ENCODE measurements at places on chromosomes 11 and 22.

DNA sequence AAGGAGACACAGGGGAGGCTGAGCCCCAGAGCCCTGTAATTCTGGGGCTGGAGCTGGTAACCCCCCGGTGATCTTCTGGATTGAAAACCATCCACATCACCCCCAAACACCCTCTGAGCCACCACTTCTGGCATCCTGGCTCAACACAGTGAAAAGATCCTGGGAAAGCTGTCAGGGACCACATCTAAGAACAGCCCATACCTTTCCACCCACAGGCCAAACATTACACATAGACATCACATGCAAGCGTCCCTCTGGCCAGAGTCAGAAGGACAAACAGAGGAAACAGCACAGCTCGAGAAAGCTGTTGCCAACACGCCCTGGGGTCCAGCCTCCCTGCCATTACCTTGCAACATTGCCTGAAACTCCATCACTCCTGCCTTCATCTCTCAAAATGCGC lies 469.5 kb downstream of the SOX6 start:
- no peak for DNase-seq

DNA sequence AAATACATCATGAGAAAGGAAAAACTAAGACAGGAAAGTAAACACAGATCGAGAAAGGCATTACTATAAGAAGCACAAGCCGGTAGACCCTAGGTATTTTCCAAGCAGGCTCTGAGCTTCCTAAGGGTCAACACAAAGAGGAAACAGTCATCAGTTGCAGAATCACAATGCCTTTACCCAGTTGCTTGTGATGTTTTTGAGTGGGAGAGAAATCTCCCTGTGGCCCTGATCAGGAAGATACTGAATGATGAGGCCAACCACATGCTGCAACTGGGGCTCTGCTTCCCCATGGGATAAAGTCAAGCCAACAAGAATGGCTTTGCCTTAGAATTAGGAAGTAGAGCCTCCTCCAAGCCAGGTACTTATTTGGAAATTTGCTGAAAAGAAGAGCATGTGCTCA lies 132.6 kb downstream of the MICAL2 start:
- no peak for DNase-seq

DNA sequence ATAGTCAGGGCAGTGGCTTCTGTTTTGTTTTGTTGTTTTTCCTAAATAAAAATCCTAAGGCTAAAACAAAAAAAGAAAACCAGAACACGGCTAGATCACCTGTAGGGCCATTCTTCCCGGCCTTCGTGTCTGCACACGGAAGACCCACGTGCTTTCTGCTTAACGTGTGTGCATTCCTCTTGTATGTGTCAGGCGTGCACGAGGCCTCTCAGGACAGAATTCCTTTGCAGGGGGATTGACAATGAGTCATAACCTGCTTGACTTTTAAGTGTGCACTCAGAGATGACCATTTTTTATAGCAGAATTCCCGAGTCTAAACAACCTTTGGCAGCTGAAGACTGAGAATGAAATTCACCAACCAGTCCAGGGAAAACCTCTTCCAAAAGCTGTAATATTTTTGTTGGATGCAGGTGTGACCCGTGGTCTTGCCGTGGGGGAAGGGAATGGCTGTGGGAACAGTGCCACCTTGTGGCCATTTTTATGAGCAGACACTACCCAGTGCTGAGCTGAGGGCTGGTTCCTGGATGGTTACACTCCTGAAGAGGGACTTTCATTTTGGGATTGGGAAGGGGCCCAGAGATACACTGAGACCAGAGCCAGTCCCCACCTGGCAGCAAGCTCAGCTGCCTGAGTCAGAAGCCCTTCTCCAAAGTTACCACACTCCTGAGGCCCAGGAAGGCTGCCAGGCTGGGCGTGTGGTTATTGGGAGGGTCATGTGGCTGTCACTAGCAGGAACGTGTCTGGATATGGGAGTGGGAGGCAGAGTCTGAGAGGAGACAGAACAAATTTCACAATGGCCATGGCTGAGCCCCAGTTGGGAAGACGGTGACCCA lies 35.7 kb upstream of the DKK3 start:
- peak; percentile 92 for DNase-seq

DNA sequence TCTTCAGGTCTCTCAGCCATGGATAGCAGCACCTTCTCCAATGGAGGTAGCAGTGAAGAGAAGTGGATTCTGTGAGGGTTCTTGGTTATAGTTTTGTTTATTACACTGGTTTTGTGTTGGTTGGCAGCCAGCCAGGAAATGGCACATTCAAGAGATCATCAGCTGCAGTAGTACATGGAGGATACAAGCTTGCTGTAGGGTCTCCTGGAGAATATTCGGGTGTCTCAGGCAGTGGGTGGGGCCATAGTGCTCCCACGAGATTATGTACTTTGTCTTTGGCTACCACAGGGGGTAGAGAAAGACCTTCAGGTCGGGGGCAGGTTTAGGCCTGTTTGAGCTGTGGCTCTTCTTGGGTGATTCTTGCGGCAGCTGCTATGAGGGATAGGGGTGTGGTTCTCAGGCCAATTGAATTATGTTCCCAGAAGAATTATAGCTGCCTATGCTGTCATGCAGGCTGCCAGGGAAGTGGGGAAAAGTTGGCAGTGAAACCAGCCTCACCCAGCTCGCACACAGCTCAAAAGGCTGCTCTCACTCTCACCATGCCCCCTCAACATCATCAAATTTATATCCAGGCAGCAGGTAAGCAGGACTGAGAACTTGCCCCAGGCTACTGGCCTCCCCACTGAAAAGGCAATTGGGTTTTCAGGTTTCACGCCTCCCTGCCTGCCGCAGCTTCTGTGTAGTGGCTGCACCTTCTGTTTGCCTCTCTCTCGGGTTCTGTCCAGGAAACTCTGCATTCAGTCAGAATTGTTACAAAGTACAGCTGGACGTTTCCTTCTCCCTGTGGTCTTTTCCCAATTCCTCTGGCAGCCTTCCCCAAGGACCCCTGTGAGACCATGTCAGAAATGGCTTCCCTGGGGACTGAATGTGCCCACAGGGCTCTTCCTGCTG lies 435.5 kb downstream of the LUZP2 start:
- no peak for DNase-seq

- DNase-seq = no peak
Measured at GRCh38 chr11:61134801-61135257, 26.4 kb downstream of the VPS37C start.

DNA sequence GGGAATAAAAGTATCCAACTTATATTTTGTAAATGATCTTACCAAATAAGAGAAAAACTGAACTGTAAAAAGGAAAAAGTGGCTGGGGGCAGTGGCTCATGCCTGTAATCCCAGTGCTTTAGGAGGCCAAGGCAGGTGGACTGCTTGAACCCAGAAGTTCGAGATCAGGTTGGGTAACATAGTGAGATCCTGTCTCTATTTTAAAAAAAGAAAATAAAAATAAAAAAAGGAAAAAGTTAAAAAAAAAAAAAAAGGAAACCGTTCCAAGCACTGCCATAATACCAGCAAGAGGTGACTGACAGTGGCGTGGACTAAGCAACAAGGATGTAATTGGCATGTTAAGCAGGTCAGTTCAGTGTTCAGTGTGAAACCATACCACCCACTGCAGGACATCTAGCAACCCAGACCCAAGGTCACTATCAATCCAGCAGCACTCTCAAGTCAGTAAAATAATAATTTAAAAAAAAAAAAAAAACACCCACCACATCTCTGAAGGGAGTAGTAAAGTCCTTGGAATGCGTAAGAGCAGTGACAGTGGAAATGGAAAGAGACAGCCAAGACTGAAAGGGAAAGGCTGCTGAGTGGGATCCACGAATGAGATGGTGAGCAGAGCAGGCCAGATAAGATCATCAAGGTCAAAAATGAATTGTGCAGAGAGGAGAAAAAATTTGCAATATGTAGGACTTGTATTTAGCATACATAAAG lies 43.6 kb downstream of the MAPK1 start:
- DNase-seq = no peak

GRCh38 chr11:60765355-60765754 lies 8.7 kb downstream of the MS4A15 start:
- no peak for DNase-seq

- DNase-seq = no peak
Measured at GRCh38 chr11:128789497-128790150, 77.5 kb downstream of the KCNJ1 start.

DNA sequence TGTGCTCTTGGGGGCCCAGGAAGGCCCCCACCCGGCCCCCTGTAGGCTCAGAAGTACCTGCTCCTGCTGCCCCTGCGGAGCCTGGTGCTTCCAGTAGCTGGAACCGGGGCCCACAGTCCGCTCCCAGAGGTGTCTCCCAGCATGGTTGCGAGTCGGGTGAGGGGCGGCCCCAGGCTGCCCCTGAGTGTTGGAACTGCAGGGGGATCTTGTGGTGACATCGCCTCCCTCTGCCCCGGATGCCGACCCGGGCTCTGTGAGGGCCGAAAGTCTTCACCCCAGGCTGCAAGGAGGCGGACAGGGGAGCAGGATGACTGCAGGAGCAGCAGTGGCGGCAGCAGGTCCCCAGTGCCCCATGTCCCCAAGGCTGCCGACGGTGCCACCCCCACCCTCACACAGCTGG lies 9.5 kb upstream of the PKP3 start:
- DNase-seq = no peak

- no peak for DNase-seq
Measured at GRCh38 chr22:19970479-19971275, 29.1 kb upstream of the TXNRD2 start.

GRCh38 chr22:41526830-41527799 lies 17.2 kb downstream of the POLR3H start:
- no peak for DNase-seq

- no peak for DNase-seq
Measured at GRCh38 chr11:574632-575312, 1.5 kb upstream of the PHRF1 start.

GRCh38 chr11:71843858-71844257 lies 10.9 kb downstream of the DEFB108B start:
- no peak for DNase-seq

DNA sequence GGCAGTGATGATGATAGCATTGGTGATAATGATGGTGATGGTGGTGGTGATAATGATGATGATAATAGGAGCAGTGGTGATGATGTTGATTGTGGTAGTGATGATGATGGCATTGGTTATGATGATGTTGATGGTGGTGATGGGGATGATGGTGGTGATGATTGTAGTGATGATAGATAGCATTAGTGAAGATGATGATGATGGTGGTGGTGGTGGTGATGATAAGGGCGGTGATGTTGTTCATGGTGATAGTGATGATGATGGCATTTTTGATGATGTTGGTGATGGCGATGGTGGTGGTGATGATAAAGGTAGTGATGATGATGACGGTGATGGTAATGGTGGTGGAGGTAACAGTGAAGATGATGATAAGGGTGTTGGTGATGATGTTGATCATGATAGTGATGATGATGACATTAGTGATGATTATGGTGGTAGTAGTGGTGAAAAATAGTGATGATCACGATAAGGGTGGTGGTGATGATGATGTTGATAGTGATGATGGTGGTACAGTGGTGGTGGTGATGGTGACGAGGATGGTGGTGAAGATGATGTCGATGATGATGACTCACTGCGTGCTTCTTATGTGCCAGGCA lies 93.0 kb downstream of the MPPED1 start:
- DNase-seq = no peak

DNA sequence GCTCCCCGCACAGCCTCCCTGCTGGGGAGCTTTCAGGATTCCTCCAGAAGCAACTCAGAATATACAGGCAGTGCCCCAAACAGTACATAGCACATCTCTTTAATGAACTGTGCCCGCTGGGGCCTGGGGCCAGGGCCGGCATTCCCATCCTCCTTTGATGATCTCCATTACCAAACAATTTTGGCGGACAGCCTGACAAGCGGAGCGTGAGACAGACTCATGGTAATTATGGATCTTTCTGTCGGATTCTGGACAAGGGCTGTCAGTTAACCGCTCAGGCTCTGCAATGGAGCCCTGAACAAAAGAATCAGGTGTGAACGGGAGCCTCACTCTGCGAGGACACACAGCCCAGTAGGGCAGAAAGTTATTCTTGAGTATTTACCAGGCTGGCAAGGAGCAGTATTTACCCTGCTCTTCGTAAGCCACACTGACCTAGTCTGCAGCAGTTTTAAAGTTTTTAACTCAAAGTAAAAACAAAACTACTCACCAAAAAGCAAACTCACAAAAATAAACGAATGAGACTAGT lies 174.0 kb downstream of the TBC1D22A start:
- DNase-seq = no peak

DNA sequence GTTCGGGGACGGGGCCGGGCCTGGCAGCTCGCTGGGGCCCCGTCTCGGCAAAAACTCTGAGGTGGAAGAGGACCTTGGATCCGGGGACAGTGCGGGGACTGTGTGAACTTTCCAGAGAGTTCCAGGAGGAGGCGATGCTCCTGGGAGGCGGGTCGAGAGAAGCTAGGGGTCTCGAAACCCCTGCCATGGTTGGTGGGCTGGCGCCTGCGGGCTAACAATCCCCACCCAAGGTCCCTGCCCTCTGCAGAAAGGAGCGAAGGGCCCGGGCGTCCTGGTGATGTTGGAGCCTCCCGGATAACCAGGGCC lies 4.7 kb upstream of the GRK2 start:
- no peak for DNase-seq

DNA sequence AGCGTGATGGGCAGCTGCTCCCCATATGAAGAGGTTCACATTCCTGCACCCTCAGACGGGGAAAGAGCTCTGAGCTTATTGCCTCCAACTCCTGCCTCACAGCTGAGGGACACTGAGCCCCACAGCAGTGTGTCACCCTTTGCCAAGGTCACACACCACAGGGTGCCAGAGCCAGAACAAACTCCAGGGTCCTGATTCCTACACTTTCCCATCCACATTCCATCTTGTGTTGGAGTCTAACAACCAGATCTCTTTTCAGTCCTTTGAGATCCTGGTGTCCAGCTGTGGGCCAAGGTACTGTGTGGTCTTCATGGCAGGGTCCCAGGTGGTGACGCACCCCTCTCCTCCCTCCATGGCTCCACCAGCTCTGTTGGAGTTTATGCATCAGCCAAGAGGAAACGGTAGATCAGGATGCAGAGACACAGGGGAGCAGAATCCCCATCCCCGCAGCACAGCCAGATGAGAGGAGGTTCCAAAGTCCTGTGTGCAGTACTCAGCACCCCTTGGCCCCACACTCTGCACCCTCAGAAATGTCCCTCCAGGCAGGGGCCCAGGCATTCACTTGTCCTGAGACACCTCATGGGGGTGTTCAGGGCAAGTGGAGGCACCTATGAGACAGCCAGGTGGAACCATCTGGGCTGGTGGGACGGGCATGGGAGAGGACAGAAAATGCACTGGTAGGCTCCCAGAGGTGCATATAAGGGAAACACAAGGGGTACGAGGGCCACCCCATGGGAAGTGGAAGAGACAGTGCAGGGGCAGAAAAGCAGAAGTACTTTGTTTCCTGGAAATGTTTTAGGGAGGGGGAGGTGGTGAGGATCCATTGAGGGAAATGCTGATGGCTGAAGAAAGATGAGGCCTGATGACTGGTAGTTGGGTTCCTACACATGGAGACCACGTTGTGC lies 32.6 kb upstream of the GNAZ start:
- DNase-seq = no peak

DNA sequence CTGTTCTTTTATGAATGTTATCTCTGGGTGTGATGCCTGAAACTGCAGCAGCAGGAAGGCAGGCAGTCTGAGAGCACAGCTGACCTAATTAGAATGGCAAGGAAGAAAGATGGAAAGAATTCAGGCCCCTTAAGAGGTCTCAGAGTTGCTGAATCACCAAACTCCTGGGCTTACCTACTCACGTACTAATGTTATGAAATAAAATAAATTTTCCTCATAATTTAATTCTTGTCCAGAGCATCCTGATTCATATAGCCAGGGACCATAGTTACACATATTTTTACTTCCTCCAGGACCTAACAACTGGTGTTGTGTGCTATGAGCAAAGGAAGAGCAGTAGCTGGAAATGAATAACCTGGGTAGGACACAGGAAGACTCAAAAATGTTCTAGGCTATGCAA lies 41.9 kb downstream of the SNX19 start:
- no peak for DNase-seq

Measured in HCT116 (cell line).